Peyer's patch (tissue), 4 donors: ENCODE measurements at places on chromosomes 3 and 15. TPM values are rescaled to one million over a fixed set of nuclear protein-coding genes. Genes with fewer than 3 reads are reported as not detected.

DNA sequence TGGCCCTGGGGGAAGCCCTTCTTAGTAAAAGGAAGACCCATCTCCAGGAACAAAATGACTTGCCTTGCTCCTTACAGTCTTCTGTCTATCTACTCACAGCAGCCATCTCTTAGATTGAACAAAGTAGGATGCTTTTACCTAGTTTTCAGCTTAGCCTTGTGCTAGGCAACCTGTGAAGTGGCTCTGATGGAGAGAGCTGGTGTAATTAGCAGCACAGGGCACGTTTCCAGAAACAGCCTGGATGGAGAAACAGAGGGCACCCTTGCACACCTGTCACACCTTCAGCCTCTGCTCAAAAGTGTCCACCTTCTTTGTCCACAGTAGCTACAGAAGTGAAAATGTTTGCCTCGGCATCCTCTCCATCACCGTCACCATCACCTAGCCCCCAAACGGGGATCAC, 292.9 kb downstream of the RORA start:
- DNase-seq = no peak

GRCh38 chr3:151567477-151567876, 106.6 kb upstream of the IGSF10 start:
- no peak for DNase-seq

DNA sequence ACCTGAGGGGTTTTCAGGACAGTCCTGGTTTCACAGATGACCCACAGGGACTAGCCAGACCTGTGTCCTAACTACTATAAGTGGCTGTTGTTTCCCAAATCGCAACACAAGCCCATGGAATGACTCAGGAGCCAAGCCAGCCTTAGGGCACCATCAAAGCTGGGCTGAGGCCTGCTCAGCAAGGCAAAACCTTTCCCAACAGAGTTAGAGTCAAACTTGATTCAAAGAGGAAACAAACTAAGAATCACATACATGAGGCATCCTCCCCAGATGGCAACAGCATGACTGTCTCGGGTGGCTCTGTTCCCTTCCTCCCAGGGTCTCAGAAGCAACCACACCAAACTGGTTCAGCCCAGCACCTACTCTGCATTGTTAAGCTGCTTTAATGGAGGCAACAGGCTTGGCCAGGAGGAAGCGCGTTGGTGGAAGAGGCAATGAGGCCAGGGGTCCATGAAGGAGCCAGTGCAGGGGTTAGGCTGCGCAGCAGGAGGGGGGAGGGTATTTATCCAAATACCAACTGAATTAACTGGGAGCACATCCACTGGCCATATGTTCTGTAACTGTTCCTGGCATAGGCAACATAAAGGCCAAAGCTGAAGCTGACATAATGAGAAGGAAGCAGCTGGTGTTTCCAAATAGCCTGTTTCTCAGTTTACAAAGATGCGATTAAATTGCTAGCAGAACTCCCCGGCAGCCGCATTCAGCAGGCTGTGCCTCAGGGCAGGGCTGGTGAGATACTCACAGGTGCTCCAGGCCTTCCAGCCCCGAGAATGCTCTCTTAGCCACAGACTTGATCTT, 102.4 kb downstream of the LRIG1 start:
- no peak for DNase-seq

The SPPL2A gene
- total RNA-seq = 290 TPM

- no peak for DNase-seq
Measured at GRCh38 chr3:144259267-144259666, 287.6 kb downstream of the DIPK2A start.

DNA sequence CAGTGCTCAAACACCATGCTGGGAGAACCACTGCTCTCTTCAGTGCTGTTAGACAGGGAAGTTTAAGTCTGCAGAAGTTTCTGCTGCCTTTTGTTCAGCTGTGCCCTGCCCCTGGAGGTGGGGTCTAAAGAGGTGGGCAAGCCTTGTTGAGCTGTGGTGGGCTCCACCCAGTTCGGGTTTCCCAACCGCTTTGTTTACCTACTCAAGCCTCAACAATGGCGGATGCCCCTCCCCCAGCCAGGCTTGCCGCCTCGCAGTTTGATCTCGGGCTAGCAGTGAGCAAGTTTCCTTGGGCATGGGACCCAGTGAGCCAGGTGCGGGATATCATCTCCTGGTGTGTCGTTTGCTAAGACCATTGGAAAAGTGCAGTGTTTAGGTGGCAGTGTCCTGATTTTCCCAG, 670.2 kb upstream of the ALCAM start:
- DNase-seq = no peak
